GM10248 (cell line): ENCODE measurements at places on chromosomes 6 and 20.

- DNase-seq = peak; percentile 40
Observed at GRCh38 chr20:2756056-2756611, 44.3 kb downstream of the CPXM1 start.

GRCh38 chr6:156977527-156978291 lies 200.5 kb downstream of the ARID1B start:
- DNase-seq = no peak

- DNase-seq = no peak
Observed at GRCh38 chr6:161300823-161301222, 27.0 kb upstream of the AGPAT4 start.

- DNase-seq = peak; percentile 79
Observed at GRCh38 chr6:722077-722524, 29.2 kb upstream of the EXOC2 start.

GRCh38 chr6:95819939-95820338 lies 195.8 kb upstream of the FUT9 start:
- DNase-seq = no peak

DNA sequence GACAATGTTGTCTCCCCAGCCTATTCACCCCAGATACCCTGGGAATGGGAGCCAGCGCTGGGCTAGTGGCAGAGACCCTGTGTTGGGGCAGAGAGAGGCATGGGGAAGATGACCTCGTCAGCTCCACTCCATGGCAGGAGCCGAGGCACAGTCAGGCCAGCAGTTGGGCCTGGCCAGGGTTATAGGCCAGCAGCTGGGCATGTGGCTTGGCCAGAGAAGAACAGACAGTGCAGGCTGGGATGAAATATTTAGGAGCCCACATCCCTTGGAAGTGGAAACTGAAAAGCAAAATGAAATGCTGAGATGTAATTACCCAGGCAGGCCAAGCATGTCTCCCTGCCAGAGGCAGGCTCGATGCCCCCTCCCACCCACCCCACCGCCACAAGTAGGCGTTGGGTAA lies 70.0 kb downstream of the GRM4 start:
- no peak for DNase-seq

GRCh38 chr20:63652192-63652980 lies 838 bp downstream of the STMN3 start:
- no peak for DNase-seq

- peak; percentile 35 for DNase-seq
Observed at GRCh38 chr6:79246891-79247290, 12.4 kb upstream of the HMGN3 start.

DNA sequence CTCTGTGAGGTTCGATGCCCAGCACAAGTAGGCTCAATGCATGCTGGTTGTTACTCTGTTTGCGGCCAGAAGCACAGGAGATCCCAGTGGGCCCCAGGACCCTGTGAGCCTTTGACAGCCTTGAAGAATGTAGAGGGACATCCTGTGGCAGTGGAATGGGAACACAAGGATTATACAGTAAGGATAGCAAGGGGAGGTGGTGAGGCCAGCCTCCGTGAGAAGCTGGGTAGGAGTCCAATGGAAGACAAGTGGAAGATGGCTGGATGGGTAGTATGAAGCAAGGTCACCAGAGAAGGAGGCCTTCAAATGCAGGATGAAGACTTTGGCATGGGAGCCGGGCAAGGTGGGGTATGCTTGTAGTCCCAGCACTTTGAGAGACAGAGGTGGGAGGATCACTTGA lies 622.9 kb upstream of the CDH4 start:
- no peak for DNase-seq

- DNase-seq = peak; percentile 28
Observed at GRCh38 chr6:156978948-156979347, 201.8 kb downstream of the ARID1B start.

DNA sequence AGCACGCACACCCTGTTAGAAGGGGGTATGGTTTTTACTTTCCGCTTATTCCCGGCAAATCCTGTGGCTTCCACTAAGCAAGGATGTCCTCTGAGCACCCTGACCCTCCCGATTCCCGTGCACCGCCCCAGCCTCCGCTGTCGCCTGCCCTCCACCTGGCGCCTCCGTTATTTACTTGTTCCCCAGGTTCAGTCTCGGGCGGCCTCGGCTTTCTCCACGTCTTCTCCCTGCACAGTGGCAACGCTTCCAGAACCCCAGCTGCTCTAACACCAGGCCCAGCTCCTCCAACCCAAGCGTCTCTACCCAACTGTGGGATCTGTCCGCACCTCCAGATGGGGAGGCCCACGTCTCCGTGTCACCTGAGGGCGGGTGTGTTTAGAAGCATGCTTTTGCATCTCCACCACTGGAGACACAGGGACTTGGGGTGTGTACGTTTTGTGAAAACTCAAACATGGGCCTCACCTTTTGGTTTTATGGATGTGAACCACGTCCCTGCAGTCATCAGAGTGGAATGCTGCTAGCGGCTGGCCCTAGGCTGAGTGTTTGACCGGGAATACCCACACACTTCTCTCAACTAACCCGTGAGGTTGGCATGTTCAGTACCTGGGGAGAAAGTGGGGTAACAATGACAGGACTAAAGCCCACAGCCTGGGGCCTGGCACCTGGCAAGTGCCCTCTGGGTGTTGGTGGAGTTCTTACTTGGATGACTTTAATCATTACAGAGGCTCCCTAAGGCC lies 79.9 kb downstream of the THBS2 start:
- no peak for DNase-seq
